ENCODE measurements at places on chromosomes 7 and 10. TPM values are rescaled to one million over a fixed set of nuclear protein-coding genes. Genes with fewer than 3 reads are reported as not detected.

GRCh38 chr10:110629680-110630191, 14.4 kb upstream of the RBM20 start:
- H3K27ac ChIP-seq, result no peak overlapping the region
- H3K4me3 ChIP-seq, result no peak overlapping the region
- DNase-seq, result no peak
- H3K36me3 ChIP-seq, result no peaks in the 10 kb centered on the region

GRCh38 chr7:107111196-107111595, 57.6 kb upstream of the HBP1 start:
- H3K27ac ChIP-seq, result no peak overlapping the region
- no peaks in the 10 kb centered on the region for H3K4me1 ChIP-seq
- H3K27me3 ChIP-seq, result peaks cover 6% of the 10 kb centered on the region
- no peak overlapping the region for H3K4me3 ChIP-seq

DNA sequence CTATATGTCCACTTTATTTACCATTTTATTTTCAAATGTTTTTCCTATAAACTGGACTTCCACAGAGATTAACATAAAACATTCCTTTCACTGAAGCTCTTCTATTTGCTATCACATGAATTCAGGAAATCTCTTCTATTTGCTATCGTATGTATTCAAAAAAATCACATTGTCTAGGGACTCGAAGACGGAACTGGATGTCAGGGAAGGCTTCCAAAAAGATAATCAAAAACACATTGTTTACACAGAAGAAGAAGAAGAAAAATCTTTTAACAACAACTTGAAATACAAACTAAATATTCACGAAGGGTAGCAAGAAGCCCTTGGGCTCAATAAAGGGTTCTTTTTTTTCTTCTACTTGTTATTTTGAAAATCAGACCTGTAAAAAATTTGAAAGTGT, 426.1 kb upstream of the LRRN3 start:
- H3K36me3 ChIP-seq, result peaks cover 2% of the 10 kb centered on the region
- H3K27ac ChIP-seq, result no peak overlapping the region
- H3K4me1 ChIP-seq, result no peaks in the 10 kb centered on the region
- no peaks in the 10 kb centered on the region for H3K27me3 ChIP-seq

GRCh38 chr7:74240482-74240881, 13.7 kb downstream of the RFC2 start:
- no peak overlapping the region for H3K27ac ChIP-seq
- H3K4me3 ChIP-seq, result no peak overlapping the region
- H3K27me3 ChIP-seq, result no peaks in the 10 kb centered on the region
- DNase-seq, result no peak
- H3K4me1 ChIP-seq, result peaks cover 32% of the 10 kb centered on the region

- no peak overlapping the region for H3K27ac ChIP-seq
- H3K36me3 ChIP-seq, result no peaks in the 10 kb centered on the region
- H3K27me3 ChIP-seq, result peaks cover 3% of the 10 kb centered on the region
Observed at GRCh38 chr7:135855846-135856245, 107.2 kb upstream of the FAM180A start.

LRIT1 gene
- not detected for total RNA-seq

PROSER2 gene
- 0.74 TPM for total RNA-seq

CYP3A7 gene
- not detected for total RNA-seq
